ENCODE measurements at places on chromosomes 1 and 21. TPM values are rescaled to one million over a fixed set of nuclear protein-coding genes. Genes with fewer than 3 reads are reported as not detected.

The CFAP410 gene
- total RNA-seq = 52.9 TPM

The MIS18A gene
- total RNA-seq = 41.6 TPM

- H3K27ac ChIP-seq = no peak overlapping the region
- DNase-seq = no peak
- peaks cover 38% of the 10 kb centered on the region for H3K27me3 ChIP-seq
- H3K4me3 ChIP-seq = peak overlapping the region; percentile 42
- H3K36me3 ChIP-seq = no peaks in the 10 kb centered on the region
These were observed 677 bp downstream of the PRKAA2 start for GRCh38 chr1:56645677-56646305.

GRCh38 chr1:179883745-179884138 lies 1.7 kb downstream of the TOR1AIP1 start:
- no peak for DNase-seq
- H3K4me3 ChIP-seq = peak overlapping the region; percentile 85
- no peak overlapping the region for H3K27ac ChIP-seq
- no peaks in the 10 kb centered on the region for H3K27me3 ChIP-seq

The GUCA2B gene
- total RNA-seq = not detected

The AKNAD1 gene
- not detected for total RNA-seq

- H3K27ac ChIP-seq = no peak overlapping the region
- no peak for DNase-seq
- no peaks in the 10 kb centered on the region for H3K4me1 ChIP-seq
- H3K36me3 ChIP-seq = no peaks in the 10 kb centered on the region
- no peaks in the 10 kb centered on the region for H3K27me3 ChIP-seq
These were observed 344.6 kb downstream of the RYR2 start for GRCh38 chr1:237386362-237387143.

The RIPK4 gene
- total RNA-seq = 0.47 TPM

- no peaks in the 10 kb centered on the region for H3K4me1 ChIP-seq
- H3K27me3 ChIP-seq = peaks cover 12% of the 10 kb centered on the region
- no peaks in the 10 kb centered on the region for H3K36me3 ChIP-seq
- no peak for DNase-seq
These were observed 177.3 kb downstream of the TRIM33 start for GRCh38 chr1:114333690-114334089.

GRCh38 chr1:226332947-226333346 lies 24.0 kb upstream of the LIN9 start:
- H3K27ac ChIP-seq = no peak overlapping the region
- no peak for DNase-seq
- no peaks in the 10 kb centered on the region for H3K27me3 ChIP-seq
- no peaks in the 10 kb centered on the region for H3K36me3 ChIP-seq
- H3K4me1 ChIP-seq = no peaks in the 10 kb centered on the region

DNA sequence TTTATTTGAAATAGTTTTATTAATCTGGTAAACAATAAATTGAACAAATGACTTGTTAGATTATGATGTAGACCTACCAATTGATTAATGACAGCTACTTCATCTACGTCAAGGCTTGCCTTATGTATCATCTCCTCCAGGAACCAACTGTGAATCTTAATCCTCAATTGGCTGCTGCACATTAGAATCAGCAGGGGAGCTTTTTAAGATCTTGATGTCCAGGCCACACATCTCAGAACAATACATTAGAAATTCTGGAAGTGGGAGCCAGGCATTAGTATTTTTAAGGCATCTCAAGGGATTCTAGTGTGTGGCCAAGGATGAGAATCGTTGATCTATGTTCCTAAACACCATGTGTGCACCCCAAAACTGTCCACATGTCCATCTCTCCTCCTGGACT lies 52.0 kb upstream of the LYPLAL1 start:
- H3K27ac ChIP-seq = no peak overlapping the region
- no peaks in the 10 kb centered on the region for H3K36me3 ChIP-seq
- no peak for DNase-seq
- no peak overlapping the region for H3K4me3 ChIP-seq
- peaks cover 8% of the 10 kb centered on the region for H3K4me1 ChIP-seq
- H3K27me3 ChIP-seq = no peaks in the 10 kb centered on the region

DNA sequence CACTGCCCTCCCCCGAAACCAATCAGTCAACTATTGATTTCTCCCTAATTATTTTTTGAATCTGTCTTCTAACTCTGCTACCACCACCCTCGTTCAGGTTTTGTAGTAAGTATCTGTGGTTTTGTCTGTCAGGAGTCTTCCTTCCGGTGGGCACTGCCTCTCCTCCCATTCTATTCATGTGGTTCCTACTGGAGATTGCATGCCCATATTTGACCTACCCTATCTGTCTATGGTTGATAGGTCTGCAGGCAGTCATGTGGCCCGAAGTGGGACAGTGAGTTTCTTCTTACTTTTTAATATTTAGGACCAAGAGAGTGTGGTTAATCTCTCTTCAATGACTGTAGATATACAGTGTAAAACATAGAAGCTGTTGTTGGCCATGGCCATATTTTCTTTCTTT lies 17.8 kb upstream of the MAST2 start:
- DNase-seq = no peak
- H3K4me1 ChIP-seq = no peaks in the 10 kb centered on the region
- no peak overlapping the region for H3K27ac ChIP-seq

The RAD54L gene
- 10.4 TPM for total RNA-seq

- H3K27ac ChIP-seq = no peak overlapping the region
- H3K4me3 ChIP-seq = no peak overlapping the region
- no peaks in the 10 kb centered on the region for H3K4me1 ChIP-seq
- no peaks in the 10 kb centered on the region for H3K36me3 ChIP-seq
These were observed 143.2 kb downstream of the HHIPL2 start for GRCh38 chr1:222404710-222405109.

- 0 out of 2 replicates have a peak, but pooled peaks cover 2% of the 10 kb centered on the region for H3K27me3 ChIP-seq
- H3K4me3 ChIP-seq = no peak overlapping the region
- H3K4me1 ChIP-seq = peaks cover 5% of the 10 kb centered on the region
These were observed 4.8 kb downstream of the MX2 start for GRCh38 chr21:41366522-41367151.

DNA sequence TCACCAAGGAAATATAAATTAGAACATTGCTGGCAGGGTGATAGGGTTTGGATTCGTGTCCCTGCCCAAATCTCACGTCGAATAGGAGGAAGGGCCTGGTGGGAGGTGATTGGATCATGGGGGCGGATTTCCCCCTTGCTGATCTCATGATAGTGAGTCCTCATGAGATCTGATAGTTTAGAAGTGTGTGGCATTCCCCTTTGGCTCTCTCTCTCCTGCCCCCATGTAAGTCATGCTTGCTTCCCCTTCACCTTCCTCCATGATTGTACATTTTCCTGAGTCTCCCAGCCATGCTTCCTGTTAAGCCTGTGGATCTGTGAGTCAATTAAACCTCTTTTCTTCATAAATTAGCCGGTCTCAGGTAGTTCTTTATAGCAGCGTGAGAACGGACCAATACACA lies 60.6 kb downstream of the VPS26C start:
- peaks cover 16% of the 10 kb centered on the region for H3K4me1 ChIP-seq
- no peak overlapping the region for H3K4me3 ChIP-seq
- H3K27me3 ChIP-seq = no peaks in the 10 kb centered on the region
- DNase-seq = no peak
- H3K27ac ChIP-seq = no peak overlapping the region

DNA sequence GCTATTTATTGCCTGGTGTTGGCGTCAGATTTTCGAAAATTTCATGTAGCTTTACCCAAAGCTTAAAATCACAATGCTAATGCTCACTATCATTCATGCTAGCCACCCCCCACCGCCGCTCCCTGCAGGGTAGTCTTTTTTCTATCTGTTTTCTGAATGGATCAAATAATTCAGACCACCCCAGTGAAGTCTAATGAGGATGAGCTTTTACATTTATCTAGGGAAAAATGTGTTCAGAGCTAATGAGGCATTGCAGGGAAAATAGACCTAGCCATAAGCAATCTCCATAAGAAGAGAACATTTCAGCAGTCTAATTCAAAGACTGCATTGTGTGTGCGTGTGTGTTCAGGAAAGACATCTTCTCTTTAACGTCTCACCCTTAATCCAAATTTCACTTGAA lies 533.0 kb upstream of the PRMT6 start:
- H3K36me3 ChIP-seq = no peaks in the 10 kb centered on the region
- H3K4me1 ChIP-seq = no peaks in the 10 kb centered on the region
- no peaks in the 10 kb centered on the region for H3K27me3 ChIP-seq
- no peak overlapping the region for H3K4me3 ChIP-seq

GRCh38 chr1:5830771-5831599 lies 161.2 kb downstream of the NPHP4 start:
- DNase-seq = no peak
- no peak overlapping the region for H3K27ac ChIP-seq
- H3K27me3 ChIP-seq = peaks cover 8% of the 10 kb centered on the region
- H3K4me1 ChIP-seq = no peaks in the 10 kb centered on the region
- H3K36me3 ChIP-seq = no peaks in the 10 kb centered on the region
- no peak overlapping the region for H3K4me3 ChIP-seq

DNA sequence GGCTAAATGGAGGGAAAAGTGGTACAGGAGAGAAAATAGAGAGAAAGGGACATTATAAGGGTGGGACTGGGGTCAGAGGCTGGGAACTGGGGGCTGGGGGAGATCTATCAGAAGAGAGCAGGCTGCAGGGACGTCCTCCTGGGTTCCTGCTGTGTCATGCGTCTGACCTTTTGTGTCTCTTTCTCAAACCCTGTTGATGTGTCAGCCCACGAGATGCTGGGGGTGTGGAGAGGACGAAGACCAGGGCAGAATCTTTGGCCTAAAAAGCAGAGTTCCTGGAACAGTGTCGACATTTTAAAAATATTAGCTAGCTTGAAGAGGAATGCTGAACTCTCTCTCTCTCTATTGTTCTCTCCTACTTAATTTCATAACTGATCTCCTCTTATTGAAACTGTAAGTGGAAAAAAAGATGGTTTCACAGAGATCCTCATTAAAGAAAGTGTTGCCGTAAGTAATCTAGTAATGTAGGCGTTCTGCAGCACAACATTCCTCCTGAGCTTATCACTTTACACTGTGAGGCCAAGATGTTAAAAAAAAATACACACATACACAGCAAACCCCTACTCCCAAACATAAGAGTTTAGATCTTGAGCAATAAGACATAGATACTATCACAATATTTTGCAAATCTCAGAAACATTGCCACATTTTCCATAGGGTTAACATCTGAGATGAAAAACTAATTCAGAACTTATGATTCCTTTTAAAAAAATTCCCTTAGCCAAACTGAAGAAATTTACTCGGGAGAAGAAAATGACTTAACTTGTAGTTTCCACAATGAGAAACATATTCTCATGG lies 52.6 kb downstream of the RUNX1 start:
- H3K27me3 ChIP-seq = no peaks in the 10 kb centered on the region
- H3K4me1 ChIP-seq = no peaks in the 10 kb centered on the region
- no peak for DNase-seq
- H3K36me3 ChIP-seq = 0 out of 2 replicates have a peak, but pooled peaks cover 2% of the 10 kb centered on the region
- no peak overlapping the region for H3K27ac ChIP-seq
- H3K4me3 ChIP-seq = no peak overlapping the region

The ZFP69 gene
- 5.6 TPM for total RNA-seq

- no peak for DNase-seq
- H3K36me3 ChIP-seq = no peaks in the 10 kb centered on the region
- H3K27ac ChIP-seq = no peak overlapping the region
- H3K27me3 ChIP-seq = no peaks in the 10 kb centered on the region
- no peak overlapping the region for H3K4me3 ChIP-seq
These were observed 48.0 kb downstream of the NR5A2 start for GRCh38 chr1:200075522-200075921.

DNA sequence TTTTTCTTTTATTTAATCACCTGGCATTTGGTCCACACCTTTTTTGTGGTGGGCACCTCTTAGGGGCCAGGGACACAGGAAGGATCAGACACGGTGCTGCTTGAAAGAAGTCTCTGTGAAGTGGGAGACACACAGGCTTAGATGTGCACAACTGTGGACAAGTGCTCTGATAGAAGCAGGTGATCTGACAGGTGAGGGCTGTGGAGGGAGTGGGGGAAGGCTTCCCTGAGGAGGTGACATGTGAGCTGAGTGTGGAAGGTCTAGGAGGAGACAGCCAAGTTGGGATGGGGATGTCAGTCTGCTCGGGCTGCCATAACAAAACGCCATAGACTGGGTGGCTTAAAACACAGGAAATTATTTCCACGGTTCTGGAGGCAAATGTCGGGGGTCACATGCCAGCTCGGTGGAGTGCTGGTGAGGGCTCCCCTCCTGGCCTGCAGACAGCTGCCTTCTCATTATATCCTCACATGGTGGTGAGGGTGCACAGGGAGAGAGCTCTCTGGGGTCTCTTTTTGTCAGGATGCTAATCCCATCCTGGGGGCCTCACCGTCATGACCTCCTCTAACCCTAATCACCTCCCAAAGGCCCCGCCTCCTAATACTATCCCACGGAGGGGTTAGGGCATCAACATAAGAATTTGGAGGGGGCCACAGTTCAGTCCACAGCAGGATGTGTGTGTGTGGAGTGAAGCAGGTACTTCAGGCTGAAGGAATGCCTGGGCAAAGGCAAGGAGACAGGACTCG lies 5.2 kb upstream of the KIAA1614 start:
- H3K27ac ChIP-seq = no peak overlapping the region
- peak; percentile 34 for DNase-seq
- H3K36me3 ChIP-seq = no peaks in the 10 kb centered on the region
- H3K27me3 ChIP-seq = no peaks in the 10 kb centered on the region

The CYP4A11 gene
- not detected for total RNA-seq

- H3K4me1 ChIP-seq = no peaks in the 10 kb centered on the region
- H3K36me3 ChIP-seq = peaks cover 65% of the 10 kb centered on the region
- H3K27ac ChIP-seq = no peak overlapping the region
- no peaks in the 10 kb centered on the region for H3K27me3 ChIP-seq
These were observed 7.5 kb downstream of the CD55 start for GRCh38 chr1:207328908-207329440.

The CDC42BPA gene
- total RNA-seq = 52.8 TPM

- H3K4me1 ChIP-seq = peaks cover 16% of the 10 kb centered on the region
- peak overlapping the region; percentile 20 for H3K27ac ChIP-seq
- DNase-seq = no peak
- H3K36me3 ChIP-seq = peaks cover 37% of the 10 kb centered on the region
These were observed 720 bp upstream of the BSDC1 start for GRCh38 chr1:32394890-32395432.

GRCh38 chr1:203364094-203364801 lies 13.3 kb upstream of the FMOD start:
- peaks cover 12% of the 10 kb centered on the region for H3K4me1 ChIP-seq
- H3K27me3 ChIP-seq = no peaks in the 10 kb centered on the region
- DNase-seq = no peak
- no peak overlapping the region for H3K4me3 ChIP-seq
- no peak overlapping the region for H3K27ac ChIP-seq
- no peaks in the 10 kb centered on the region for H3K36me3 ChIP-seq

The SNX7 gene
- total RNA-seq = 111 TPM

- H3K36me3 ChIP-seq = no peaks in the 10 kb centered on the region
- no peak overlapping the region for H3K4me3 ChIP-seq
- no peak for DNase-seq
- peaks cover 58% of the 10 kb centered on the region for H3K4me1 ChIP-seq
These were observed 20.2 kb downstream of the B3GALT5 start for GRCh38 chr21:39632796-39633442.

- peaks cover 48% of the 10 kb centered on the region for H3K36me3 ChIP-seq
- no peaks in the 10 kb centered on the region for H3K27me3 ChIP-seq
- peak overlapping the region; percentile 98 for H3K27ac ChIP-seq
- peak; percentile 52 for DNase-seq
- peaks cover 32% of the 10 kb centered on the region for H3K4me1 ChIP-seq
These were observed 618 bp downstream of the HNRNPR start for GRCh38 chr1:23343221-23344110.
